Stimulated activated naive CD8-positive, alpha-beta T cell treated with anti-CD3 and anti-CD28 coated beads, Interleukin-15, Interleukin-2, amounts not matched to agents 100 U/mL and 50 U/mL, for 24 hours (primary cell): ENCODE measurements at places on chromosomes 12 and 14.

GRCh38 chr12:62301080-62301798 is 41.0 kb downstream of the USP15 start:
- DNase-seq, result no peak

DNA sequence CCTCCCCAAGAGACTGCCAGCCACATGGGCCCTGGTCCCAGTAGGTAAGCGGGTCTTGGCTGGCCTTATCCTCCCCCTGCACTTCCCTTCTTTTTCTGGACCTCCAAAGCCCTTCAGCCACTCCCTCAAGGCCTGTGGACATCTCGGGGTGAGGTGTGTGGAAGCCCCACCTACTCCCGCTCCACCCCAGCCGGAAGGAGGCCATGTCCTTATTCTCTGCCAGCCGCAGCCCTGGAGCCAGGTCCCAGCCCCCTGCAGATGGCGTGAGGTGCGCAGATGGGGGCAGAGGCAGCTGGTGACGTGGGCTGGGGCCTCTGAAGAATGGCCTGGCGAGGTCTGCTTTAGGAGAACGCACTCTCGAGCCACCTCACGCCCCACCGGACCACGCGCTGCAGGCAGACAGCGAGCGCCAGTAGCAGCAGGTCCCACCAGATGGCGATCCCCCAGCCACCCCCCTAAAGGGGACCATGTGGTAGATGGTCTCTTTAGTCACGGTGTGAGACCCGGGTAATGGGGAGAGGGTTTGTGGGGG is 167.1 kb downstream of the TSPAN9 start:
- no peak for DNase-seq

DNA sequence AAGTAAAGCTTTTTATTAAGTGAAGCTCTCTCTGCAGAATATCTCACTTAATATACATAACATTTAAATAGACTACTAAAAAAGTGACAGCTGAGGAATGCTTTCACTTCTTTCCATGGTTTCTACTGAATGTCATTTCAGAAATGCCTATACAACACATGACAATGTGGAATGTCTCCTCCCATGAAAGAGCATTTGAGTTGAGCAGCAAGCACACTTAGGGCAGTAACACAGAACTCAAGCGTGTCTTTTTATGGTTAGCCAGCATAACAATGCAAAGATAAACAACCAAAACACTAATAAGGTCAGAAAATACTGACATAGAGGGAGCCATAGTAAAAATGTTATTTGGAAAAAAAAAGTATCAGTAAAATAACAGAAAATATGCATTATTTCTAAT is 9.4 kb downstream of the PPP1R12A start:
- no peak for DNase-seq

GRCh38 chr14:64572386-64573104 is 22.8 kb downstream of the PPP1R36 start:
- no peak for DNase-seq

DNA sequence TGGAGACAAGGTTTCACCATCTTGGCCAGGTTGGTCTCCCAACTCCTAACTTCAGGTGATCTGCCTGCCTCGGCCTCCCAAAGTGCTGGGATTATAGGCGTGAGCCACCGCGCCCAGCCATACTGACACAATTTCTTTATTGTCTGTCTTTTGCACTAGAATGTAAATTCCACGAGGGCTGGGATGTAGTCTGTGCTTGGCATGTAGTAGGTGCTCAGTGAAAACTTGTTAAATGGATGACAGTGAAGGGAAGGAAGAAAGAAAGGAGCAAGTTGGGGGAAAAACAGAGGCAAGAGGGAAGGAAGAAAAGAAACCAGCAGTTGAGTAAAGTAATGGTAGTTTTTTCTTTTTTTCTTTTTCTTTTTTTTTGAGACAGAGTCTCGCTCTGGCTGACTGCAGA is 53.1 kb downstream of the LIMA1 start:
- no peak for DNase-seq

- DNase-seq, result no peak
These were observed 63.4 kb downstream of the ANO2 start for GRCh38 chr12:5881666-5882065.

- no peak for DNase-seq
These were observed 637.7 kb upstream of the TMEM132C start for GRCh38 chr12:127629066-127629820.

DNA sequence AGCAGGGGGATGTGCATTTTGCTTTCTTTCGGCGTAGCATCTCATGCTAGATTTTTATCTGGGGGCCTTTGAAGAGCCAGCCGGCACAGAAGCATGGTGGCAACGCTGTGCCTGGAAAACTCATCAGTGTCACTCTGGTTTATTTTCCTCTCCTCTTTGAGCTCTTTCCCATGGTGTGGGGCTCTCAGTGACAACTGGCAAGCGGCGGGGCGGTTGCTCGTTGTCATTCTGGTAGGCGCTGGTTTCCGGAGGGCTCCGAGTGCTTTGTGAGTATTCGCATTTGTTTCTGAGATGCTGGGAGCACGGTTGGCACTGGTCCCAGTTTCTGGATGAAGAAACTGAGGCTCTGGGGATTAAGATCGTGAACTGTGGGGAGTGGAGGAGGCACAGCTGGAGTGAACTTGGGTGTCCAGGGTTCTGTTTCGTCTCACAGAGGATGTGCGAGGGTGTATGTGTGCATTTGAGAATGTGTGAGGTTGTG is 23.3 kb downstream of the TPCN1 start:
- DNase-seq, result no peak

DNA sequence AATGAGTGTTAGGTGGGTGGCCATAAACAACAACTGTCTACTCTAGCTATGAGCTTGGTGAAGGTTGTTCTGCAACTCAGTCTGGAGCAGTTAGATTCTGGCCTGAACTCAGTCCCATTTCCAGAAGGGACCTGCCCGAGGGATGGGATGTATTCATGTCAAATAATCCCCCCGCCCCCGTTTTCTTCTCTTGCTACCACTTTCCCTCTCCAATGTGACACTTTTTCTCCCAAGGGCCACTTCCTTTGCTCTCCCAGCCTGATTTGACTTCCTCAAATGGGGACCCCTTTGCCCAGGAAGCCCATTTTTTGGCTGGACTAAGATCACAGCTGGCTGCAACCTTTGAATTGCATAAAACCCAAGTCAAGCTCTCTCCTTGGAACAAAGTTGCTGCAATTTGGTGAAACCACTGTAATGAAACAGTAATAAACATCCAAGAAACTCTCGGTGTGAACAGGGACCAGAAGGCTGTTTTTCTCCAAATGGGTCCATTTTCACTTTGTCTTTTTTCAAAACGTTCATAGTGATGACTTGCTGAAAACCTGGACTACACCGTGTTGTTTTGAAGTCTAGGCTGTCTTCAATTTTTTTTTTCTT is 137.2 kb upstream of the GSC start:
- no peak for DNase-seq

GRCh38 chr12:89230376-89231315 is 121.7 kb downstream of the DUSP6 start:
- DNase-seq, result no peak
